ENCODE measurements at places on chromosomes 16 and 17. TPM values are rescaled to one million over a fixed set of nuclear protein-coding genes. Genes with fewer than 3 reads are reported as not detected.

OSGIN1 gene
- total RNA-seq, result 0.25 TPM

KRTAP2-2 gene
- not detected for total RNA-seq

SECTM1 gene
- total RNA-seq, result 0.74 TPM

CCL8 gene
- 0.25 TPM for total RNA-seq

FAM83G gene
- total RNA-seq, result 0.25 TPM

KRTAP9-2 gene
- total RNA-seq, result not detected

HSD17B1 gene
- total RNA-seq, result 0.98 TPM

CCL13 gene
- total RNA-seq, result 0.74 TPM

FZD2 gene
- total RNA-seq, result 6.9 TPM

SPNS2 gene
- total RNA-seq, result 7.9 TPM

SPNS3 gene
- under 0.01 TPM for total RNA-seq

CASKIN2 gene
- 5.7 TPM for total RNA-seq

KRT12 gene
- not detected for total RNA-seq

PRR15L gene
- total RNA-seq, result not detected

AHSP gene
- 4.9 TPM for total RNA-seq

HEXD gene
- 21.1 TPM for total RNA-seq

SEZ6L2 gene
- total RNA-seq, result 58.5 TPM

ARHGAP23 gene
- total RNA-seq, result 82.4 TPM

AKAP10 gene
- 26.3 TPM for total RNA-seq

KLHL10 gene
- total RNA-seq, result 0.25 TPM

EVI2A gene
- total RNA-seq, result 3.0 TPM

HBZ gene
- total RNA-seq, result not detected

TPSD1 gene
- total RNA-seq, result not detected

All from temporal lobe (tissue), 4 donors.